ENCODE measurements at places on chromosomes 7 and 10.
A peak's percentile ranks its signal among the peaks of the same experiment; 100 is the strongest.

DNA sequence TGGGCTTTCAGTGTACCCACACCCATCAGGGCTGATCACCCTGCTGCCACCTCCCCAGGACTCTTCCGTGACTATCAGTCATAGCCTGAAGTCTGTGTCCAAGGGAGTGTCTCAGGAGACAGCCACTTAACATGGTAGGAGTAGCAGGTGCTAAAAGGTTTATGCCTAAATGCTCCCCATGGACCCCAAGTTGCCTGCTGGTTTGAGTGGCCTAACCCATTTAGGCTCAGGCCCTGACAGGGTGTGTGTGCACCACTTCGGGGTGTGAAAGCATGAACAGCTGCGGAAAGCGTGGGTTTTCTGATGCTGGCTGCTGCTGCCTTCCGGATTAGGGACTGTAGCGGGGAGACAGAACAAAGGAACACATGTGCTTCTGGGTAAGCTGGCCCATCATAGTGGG, 93.2 kb upstream of the SAMD8 start:
- no peak for DNase-seq

DNA sequence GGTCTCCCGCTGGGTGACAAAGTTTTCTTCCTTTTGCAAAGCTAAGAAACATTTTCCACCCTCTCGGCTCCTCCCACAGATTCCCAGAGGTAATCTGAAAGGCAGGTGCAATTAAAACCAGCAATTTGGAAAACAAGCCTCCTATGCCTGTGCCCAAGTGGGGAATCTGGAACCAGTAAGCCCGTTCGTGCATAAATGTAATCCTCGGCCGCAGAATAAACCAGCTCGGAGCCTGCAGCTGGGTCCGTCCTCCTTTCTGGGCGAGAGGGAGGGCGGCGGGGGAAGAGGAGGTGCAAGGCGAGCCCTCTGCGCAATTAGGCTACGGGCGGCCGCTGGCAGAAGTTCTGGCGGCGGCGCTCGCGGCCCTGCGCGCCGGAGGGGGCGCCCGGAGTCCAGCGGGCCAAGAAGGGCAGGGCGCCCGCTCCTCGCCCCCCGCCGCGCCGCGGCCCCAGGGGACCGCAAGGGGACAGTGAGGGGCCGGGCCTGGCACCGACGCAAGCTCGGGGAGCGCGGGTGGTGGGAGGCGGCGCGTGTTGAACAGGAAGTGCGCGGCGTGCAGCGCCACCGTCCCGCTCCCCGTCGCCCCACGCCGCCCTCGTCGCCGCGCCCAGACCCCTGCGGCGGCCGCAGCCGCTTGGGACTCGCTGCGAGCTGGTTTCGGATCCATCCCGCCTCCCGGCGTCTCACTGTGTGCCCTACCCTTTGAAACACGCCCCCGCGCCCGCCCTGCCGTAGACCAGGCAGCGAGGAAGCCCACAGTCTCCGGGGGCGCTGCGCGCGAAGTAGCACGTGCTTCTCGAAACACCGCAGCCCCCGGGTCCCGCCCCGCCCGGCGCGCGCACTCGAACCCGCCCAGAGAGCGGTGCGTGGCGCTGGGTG, at the start of gene PRKAG2:
TSS of gene PRKAG2 (minus strand) at position 217 of the 879 bp plus-strand sequence. CDS start 495 bp downstream, outside the sequence.
- peak; percentile 73 for DNase-seq

GRCh38 chr7:77944183-77945182, 145.9 kb downstream of the PHTF2 start:
- DNase-seq, result no peak

DNA sequence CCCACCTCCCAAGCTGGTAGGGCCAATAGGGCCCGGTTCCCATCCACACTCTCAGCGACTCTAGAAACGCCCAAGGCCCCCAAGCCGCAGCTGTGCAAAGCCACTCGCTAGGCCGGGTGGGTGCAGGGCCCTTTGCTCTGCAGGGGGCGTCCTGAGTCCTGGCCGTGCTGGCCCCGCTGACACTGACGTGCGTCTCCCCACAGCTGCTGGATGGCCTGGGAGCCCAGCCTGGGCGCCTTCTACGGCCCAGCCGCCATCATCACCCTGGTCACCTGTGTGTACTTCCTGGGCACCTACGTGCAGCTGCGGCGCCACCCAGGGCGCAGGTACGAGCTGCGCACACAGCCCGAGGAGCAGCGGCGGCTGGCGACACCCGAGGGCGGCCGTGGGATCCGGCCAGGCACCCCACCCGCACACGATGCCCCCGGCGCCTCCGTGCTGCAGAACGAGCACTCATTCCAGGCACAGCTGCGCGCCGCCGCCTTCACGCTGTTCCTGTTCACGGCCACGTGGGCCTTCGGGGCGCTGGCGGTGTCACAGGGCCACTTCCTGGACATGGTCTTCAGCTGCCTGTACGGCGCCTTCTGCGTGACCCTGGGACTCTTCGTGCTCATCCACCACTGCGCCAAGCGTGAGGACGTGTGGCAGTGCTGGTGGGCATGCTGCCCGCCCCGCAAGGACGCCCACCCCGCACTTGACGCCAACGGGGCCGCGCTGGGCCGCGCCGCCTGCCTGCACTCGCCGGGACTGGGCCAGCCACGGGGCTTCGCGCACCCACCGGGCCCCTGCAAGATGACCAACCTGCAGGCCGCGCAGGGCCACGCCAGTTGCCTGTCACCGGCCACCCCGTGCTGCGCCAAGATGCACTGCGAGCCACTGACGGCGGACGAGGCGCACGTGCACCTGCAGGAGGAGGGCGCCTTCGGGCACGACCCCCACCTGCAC, 31.6 kb upstream of the KNDC1 start:
- no peak for DNase-seq

- DNase-seq, result no peak
Measured at GRCh38 chr10:75003891-75004290, 107.6 kb upstream of the SAMD8 start.

DNA sequence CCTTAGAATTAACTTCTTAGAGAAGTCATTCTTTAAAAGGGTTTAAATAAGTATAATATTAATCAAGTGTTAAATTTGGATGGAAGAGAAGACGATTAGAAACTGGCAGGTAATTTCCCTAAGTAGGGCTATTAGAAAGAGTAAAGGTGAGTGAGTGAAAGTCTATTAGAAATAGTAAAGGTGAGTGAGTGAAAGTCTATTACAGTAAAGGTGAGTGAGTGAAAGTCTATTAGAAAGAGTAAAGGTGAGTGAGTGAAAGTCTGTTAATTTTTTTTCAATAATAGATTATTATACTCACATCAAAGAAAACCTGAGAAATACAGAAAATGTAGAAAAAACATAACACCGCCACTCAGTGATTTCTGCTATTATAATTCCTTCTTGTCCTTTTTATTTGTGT, 10.8 kb upstream of the HBP1 start:
- DNase-seq, result no peak

DNA sequence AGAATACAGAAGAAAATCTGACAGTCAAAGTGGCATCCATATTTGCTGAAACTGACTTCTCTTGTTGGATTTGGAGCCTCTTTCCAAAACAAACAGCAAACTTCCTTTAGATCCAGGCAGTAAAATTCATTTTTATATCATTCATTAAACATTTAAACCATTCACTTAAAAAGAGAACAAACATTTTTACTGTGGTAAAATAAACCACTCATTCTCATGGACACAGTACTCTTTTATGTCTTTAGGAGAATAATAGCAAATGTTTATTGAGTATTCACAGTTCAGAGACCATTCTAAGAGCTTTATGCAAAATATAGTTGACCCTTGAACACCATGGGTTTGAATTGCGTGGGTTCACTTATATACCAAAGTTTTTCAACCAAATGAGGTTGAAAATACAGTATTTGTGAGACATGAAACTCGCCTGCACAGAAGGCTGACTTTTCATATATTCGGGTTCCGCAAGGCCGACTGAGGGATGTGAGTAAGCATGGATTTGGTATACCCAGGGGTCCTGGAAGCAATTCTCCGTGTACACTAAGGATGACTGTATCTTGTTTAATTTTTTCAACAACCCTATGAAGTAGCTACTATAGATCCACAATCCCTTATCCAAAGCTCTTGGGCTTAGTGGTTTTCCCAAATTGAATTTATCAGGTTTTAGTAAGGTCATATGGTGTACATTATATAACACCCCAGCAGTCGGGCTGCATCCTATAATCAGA, 49.1 kb downstream of the ATXN7L1 start:
- DNase-seq, result no peak

DNA sequence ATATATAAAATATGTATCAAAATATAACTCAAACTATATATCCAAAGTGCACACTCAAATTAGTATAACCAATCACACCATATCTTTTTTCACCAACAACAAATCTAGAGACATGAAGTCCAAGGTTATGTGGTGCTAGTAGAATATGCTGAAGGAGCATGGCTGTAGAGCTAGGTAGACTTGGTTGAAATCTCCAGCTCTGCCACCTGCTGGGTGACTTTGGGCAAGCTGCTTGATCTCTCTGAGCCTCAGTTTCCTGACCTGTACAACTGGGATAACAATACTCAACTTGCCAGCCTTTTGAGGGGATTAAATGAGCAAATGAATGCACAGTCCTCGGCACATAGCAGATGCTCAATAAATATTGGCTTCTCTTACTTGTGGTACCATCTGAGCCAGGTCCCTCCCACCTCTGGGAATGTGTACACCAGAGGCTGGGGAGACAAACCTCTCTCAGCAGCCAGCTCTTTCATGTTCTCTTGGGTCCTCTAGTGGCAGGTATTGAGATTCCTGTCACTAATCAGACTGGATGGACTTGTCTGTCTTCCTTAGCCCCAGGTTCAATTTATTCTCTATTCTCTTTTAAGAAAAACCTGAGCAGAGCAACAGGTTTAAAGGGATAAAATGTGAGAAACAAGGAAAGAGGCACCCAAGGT, 94.3 kb upstream of the PDE1C start:
- DNase-seq, result no peak

GRCh38 chr10:9015005-9015404, 960.5 kb downstream of the GATA3 start:
- no peak for DNase-seq

GRCh38 chr10:97534746-97535367, 36.1 kb downstream of the UBTD1 start:
- no peak for DNase-seq

DNA sequence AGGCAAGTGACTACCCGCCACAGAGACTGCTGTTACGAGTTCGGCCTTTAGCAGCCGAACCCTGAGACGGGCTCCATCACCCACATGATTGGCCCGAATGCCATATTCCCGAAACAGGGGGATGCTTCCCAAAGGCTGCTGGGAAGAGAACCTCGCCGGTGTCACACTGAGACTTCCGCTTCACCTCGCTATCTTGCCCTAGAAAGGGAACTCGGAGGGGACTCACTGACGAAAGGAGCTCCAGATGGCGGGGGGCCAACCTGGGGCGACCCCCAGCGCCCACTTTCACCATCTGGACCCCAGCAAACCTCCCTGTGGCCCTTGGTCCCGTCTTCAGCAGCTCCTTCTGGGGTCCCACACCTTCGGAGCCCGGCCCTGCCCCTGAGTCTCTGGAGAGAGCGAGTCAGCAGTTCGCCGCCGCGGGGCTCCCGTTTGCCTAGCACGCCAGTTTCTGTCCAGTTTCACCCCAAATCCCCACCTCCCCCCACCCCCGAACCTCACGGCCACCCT, 529 bp downstream of the HPS1 start:
- DNase-seq, result no peak
